ENCODE measurements at places on chromosomes 4 and X.

DNA sequence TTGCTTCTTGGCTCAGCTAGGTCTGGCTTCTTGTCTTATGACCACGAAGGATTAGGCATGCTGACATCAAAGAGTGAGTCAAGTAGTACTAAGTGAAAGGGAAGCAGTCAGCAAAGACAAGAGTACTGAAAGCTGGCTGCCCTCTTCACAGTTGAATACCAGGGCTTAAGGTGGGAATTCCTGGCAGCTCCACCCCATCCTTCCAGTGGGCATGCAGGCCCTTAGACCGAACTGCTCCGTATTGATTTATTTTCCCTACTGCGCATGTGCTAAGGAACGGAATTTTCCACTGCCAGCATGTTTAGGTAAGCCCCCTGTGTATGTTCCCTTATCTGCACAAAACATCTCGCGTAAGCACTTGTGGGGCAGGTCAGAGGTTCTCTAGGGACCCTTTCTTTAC is 2320.1 kb downstream of the ARAP2 start:
- no peak for DNase-seq

DNA sequence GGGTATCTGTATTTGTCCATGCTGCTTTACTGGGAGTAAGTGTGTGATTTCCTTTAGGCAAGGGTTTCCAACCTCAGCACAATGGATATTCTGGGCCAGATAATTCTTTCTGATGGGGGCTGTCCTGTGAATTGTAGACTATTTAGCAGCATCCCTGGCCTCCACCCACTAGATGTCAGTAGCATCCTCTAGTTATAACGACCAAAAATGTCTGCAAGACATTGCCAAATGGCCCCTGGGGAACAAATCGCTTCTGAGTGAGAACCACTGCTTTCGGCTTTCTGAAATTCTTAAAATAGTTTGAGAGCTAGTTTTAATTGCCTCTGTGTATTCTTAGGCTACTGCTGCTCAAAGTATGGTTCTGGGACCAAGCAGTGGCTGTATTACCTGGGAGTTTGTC is 81.2 kb upstream of the GPM6B start:
- peak; percentile 16 for DNase-seq

DNA sequence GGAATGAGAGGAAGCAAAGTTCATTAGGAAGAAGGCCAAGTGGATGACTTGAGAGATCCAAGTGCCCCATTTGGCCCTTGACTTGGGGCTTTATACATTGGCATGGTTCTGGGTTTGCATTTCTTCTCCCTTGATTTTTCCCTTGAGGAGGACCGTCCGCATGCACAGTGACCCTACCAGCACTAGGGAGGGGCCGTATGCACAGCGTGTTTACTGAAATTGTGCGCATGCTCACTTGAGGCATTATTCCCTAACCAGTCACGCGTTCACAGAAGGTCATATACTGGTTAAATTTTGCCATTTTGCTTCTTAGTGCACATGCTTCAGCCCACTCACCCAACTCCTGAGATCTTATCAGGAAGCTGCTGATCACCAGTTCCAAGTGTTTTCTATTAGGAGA is 35.1 kb downstream of the PAGE2 start:
- no peak for DNase-seq

DNA sequence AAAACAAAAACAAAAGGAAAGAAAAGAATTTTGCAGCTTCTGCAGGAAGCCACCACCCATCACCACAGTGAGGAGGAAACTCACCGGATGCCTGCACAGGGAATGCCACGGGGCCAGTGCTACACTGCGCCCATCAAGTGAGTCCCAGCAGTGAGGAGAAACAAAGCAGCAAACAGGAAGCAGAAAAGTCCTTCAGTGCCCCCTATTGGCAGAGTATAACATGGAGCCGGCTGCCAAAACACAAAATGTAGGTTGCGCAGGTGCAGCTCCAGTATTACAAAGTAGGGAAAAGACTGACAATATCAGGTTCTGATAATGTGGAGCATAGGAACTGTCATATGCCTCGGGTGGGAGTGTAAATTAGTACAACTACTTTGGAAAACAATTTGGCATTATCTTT is 23.3 kb upstream of the SCML2 start:
- peak; percentile 71 for DNase-seq

DNA sequence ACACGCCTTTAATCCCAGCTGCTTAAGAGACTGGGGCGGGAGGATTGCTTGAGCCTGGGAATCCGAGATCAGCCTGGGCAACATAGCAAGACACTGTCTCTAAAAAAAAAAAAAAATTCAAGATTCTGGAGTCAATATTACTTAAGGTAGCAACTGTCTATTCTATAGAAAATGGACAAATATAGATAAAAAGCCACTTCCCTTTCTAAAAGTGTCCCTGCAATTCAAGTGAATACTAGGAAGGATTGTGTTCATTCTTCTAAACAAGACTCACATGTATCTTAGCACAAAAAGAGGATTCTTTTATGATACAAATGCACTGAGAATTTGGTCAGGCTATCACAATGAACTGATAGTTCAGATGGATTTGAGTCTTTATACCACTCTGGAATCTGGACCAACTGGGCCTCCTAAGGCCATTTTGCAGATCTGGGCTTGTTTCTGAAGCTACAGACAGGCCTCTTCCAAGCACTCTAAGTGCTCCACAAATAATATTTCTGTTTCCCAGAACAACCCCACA is 7.0 kb downstream of the PKD2 start:
- peak; percentile 39 for DNase-seq

DNA sequence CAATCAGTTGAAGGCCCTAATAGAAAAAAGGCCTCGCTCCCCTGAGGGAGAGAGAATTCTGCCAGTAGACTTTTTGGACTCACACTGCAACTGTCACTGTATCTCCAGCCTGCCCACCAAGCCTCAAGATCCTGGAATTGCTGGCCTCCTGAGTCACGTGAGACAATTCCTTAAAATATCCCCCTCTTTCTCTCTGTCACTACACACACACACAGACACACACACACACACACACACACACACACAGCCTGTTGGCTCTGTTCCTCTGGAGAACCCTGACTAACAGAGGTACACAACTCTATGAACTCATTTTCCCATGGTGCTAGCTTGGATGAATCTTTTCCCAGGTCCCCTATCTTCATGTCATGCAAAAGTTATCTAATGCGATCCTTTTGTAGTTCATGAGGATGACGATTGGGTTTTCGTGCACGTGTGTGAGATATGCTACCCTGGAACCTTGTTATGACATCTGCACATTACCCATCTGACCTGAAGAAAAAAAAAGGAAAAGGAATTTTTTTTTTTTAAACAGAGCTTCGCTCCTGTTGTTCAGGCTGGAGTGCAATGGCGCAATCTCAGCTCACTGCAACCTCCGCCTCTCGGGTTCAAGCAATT is 13.7 kb downstream of the CLRN2 start:
- no peak for DNase-seq

DNA sequence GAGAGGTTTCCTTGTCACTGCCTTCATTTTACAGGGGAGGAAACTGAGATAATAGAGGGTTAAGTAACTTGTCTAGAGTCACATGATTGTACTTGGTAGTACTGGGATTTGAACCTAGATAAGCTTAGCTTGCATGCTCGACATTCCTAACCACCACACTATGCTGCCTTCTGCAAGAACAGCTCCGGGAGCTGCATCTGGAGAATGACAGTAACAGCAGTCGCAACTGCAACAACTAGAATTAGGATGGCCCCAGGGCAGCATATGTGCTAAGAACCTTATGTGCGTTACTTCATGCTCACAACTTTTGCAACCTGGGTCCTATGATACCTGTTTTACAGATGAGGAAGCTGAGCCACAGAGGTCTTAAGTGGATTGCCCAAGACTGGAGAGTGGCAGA is 89.5 kb upstream of the LCORL start:
- no peak for DNase-seq

GRCh38 chr4:168600796-168601583 is 104.1 kb downstream of the PALLD start:
- no peak for DNase-seq

DNA sequence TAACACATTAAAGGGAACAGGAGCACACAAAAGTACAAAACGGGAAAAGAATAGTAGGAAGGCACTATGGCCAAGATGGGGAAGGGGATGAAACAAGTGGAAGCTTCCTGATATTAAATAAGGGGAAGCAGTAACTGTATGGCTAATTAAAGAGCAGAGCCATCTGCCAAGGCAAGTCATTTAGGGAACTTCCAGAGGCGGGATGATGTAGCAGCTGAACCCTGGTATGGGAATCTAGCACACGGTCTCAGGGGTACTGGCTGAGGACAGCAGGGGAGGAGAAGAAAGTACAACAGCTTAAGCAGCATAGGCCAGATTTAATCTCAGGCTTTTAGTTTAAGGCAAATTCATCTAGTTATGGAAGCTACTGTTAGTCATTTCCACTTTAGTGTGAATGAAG is 59.1 kb downstream of the IGFBP7 start:
- DNase-seq = no peak

DNA sequence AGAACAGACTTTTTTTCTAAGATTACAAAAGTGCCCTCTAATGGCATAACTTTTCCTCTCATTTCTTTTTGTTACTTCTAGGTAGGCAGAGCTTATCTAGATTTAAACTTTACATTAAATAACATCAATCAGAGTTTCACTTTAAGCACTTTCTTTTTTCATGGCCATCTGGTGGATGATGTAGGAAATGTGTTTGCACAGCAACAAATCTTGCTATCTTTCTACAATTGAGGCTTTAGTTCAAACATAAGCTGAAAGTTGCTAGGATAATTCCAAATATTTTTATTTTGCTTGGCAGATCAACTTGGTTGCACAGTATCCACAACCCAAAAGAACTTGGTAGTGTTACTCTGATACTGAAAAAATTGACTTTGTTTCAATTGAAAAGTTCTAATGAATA is 22.0 kb downstream of the NDNF start:
- peak; percentile 16 for DNase-seq

DNA sequence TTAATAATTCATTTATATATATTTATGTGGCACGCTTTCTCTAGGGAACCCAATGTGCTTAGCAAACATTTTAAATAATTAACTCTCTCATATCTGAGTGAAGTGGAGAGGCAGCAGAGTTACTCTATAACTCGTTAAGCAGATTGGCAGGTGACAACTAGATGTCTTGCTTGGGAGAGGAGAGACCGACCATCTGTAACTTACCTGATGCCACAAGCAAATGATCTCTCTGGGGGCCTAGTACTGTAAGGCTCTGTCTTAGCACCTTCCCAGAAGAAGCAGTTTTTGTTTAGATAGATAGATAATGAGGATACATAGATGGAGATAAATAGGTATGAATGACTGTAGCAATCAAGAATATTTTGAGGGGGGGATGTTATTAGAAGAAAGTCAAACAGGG is 11.9 kb upstream of the SEL1L3 start:
- no peak for DNase-seq

GRCh38 chr4:165563851-165564250 is 185.0 kb downstream of the CPE start:
- DNase-seq = no peak

- no peak for DNase-seq
Measured at GRCh38 chrX:128035318-128035717, 16.9 kb downstream of the ACTRT1 start.

- DNase-seq = no peak
Measured at GRCh38 chr4:113645771-113646441, 115.6 kb downstream of the CAMK2D start.

DNA sequence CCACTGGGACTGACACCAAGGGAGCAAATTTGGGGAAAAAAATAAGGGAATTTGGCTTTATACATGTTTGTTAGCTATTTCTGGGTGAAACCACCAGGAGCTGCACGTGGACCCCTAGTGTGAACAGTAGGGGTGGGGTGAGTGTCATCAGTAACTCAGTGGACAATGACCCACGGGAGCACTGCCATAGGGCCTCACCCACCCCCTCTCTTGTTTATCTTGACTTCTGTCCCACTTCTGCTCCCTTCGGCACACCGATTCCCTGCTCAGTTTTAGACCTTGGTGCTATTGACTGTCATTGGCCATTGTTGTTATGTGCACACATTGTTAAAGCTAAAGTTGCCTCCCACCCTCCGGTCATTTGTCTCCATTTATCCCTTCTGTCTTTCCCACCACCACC is 9.0 kb downstream of the ACOX3 start:
- DNase-seq = no peak

DNA sequence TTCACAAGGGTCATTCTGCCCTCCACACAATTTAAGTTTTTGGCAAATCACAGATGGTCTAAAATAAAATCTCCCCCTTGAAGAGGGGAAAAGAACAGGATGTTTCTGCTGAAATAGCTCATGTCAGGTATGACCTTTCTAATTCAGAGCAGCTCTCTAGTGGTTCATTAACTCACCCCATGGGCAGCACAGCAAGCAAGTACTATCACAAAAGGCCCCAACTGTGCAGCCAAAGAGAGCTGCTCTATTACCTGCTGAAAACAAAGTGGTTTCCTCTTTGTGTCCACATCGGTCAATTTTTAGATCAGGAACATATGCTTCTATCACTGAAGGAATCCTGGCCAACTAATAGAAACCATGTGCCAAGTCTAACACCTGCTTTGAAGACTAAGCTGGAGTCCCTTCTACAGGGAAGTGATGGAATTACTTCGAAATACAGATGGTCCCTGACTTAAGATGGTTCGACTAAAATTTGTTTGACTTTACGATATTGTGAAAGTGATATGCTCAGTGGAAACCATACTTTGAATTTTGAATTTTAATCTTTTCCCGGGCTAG is 164.3 kb downstream of the ENOX2 start:
- DNase-seq = no peak

GRCh38 chrX:793216-793770 is 162.7 kb downstream of the SHOX start:
- no peak for DNase-seq

DNA sequence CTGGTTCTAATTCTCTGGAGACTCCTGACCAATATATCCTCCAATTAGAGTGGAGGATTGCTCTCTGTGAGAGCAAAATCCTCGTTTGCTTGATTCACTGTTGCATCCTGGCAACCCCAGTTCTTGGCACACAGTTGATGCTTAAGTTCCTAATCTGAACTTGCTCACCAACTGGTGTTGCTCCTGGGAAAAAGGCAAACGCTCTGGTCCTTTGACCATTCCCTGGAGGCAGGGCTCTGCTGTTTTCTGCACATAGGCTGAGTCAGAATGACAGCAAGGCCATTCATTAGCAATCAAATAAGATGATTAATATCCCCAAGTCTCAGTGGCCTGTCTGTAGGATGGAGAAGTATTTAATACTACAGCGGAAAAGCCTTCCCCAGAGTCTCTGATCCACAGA is 172.7 kb upstream of the TBC1D9 start:
- no peak for DNase-seq

DNA sequence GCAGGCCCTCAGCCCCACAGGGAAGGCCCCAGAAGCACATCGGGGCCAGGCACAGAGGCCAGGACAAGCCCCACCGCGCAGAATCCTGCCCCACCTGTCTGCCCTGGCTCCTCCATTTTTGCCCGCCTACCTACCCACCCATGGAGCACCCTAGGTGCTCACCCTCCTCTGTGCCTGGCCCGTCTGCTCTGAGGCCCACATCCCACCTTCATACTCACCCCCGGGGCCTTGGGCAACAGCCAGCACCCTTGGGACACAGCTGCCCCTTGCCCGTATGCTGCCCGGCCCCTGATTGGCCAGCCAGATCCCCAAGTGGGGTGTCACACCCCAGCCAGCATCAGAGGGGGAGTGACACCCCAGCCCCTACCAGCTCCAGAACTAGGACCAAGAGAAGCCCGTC is 10.8 kb upstream of the TREX2 start:
- no peak for DNase-seq

GRCh38 chrX:47177079-47177478 is 16.6 kb upstream of the UBA1 start:
- DNase-seq = no peak

- no peak for DNase-seq
Measured at GRCh38 chr4:36551697-36552214, 270.3 kb downstream of the DTHD1 start.

GRCh38 chr4:139619644-139620043 is 46.0 kb upstream of the MGST2 start:
- DNase-seq = peak; percentile 77

Data from hematopoietic multipotent progenitor cell treated with erythropoietin and hydrocortisone succinate and interleukin-3 and kit ligand, for 6 days (in vitro differentiated cells).